Activated naive CD4-positive, alpha-beta T cell treated with anti-CD3 and anti-CD28 coated beads for 36 hours (primary cell): ENCODE measurements at places on chromosomes 4 and X.

DNA sequence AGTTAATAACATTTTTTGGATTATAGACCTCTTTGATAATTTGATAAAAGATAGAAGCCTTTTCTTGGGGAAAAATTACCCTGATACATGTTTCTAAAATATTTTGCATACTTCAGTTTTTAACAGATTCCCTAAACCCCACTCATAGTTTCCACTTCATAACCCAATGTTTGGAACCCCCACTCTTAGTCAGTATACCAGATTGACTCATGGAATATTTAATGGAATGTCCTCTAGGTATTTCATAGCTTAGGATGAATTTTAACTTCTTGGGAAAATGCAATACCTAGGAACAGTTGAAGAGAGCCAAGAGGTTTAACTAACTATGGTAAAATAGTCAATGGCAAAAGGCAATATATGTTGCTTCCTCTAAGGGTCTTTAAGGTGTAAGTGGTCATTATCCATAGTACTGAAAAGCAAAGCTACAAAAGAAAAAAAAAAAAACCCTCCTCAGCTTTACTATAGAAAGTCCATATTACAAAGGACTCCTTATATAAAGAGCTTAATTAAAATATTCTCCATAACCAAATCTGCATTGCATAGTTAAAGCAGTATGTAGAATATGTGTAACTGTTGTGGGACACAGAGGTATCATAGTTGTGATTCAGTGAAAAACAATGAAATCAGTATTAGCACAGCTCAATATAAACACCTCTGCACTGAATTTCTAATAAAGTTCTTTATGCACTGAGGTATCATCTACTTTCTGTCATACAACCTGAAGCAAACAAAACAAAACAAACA, 159.9 kb downstream of the PCDH7 start:
- H3K27me3 ChIP-seq, result no peaks in the 10 kb centered on the region
- H3K4me3 ChIP-seq, result no peak overlapping the region
- no peak for DNase-seq

GRCh38 chr4:177275999-177276398, 33.7 kb upstream of the NEIL3 start:
- no peak overlapping the region for H3K4me3 ChIP-seq
- H3K27me3 ChIP-seq, result no peaks in the 10 kb centered on the region
- no peaks in the 10 kb centered on the region for H3K36me3 ChIP-seq
- DNase-seq, result no peak
- H3K27ac ChIP-seq, result no peak overlapping the region
- H3K4me1 ChIP-seq, result no peaks in the 10 kb centered on the region

DNA sequence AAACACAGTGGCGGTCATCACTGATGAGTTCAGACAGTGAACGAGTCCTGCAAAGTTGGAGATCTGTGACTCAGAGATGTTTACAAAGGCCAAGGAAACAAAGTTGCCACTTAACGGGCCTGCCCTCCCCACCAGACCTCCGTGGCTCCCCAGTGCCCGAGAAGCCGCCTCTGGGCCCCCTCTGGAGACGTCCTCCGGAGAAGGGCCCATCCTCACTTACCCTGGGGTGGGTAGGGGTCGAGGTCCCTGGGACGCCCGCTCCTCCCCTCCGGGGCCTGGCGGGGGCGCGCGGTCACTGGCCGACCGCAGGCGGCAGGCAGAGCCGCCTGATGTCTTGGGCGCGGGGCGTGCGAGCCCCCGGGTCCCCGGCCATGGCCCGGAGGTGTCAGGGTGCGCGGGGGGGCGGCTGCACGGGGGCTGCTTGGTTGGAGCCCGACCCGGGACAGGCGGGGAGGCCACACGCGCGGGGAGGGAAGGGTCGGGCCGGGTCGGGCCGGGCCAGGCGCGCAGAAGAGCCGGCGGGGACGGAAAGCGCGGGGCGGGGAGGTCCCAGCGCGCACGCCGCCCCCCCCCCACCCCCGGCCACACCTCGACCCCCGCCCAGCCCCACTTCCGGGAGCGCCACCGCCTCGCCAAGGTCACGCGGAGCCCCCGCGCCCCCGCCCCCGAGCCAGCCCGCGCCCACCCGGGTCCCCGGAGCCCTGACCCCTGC, 529 bp downstream of the DHRSX start:
- peaks cover 26% of the 10 kb centered on the region for H3K4me1 ChIP-seq
- H3K27ac ChIP-seq, result peak overlapping the region; percentile 59
- peak overlapping the region; percentile 76 for H3K4me3 ChIP-seq
- H3K27me3 ChIP-seq, result no peaks in the 10 kb centered on the region
- DNase-seq, result peak; percentile 22
- peaks cover 4% of the 10 kb centered on the region for H3K36me3 ChIP-seq

DNA sequence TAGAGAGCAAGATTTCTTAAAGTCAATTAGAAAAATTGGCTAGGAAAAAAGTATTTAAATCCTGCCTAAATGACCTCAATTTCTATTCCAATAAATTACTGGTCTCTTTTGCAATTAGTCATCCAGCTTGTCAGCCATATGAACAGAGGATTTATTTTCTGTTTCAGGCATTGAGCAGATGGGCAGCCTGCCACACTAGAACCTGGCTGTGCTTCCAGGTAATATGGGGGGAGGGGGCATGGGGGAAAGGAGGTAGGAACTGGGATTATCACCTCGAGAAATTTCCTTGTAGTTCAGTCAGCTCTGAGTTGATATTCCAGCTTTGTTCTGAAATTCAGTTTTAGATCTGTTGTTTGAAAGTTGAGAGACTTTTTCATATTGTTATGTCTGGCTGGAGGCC, 206.3 kb upstream of the LCORL start:
- no peaks in the 10 kb centered on the region for H3K36me3 ChIP-seq
- H3K4me1 ChIP-seq, result no peaks in the 10 kb centered on the region
- peaks cover 20% of the 10 kb centered on the region for H3K27me3 ChIP-seq
- H3K27ac ChIP-seq, result no peak overlapping the region
- DNase-seq, result no peak

DNA sequence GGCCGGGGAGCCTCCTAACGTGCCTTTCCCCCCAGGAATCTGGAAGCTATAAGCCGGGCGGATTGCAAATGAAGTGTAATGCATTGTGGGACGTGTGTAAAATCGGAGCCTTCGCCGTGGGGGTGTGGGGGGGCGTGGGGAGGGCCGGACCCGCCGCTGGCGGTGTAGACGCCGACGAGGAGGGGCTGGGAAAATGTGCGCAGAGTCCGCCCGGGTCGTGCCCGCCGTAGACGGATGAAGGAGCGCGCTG, 1.3 kb downstream of the STOX2 start:
- peaks cover 6% of the 10 kb centered on the region for H3K4me1 ChIP-seq
- no peak overlapping the region for H3K4me3 ChIP-seq
- H3K27ac ChIP-seq, result no peak overlapping the region
- no peak for DNase-seq

GRCh38 chrX:150761176-150761818, 68.1 kb downstream of the MTMR1 start:
- peaks cover 2% of the 10 kb centered on the region for H3K36me3 ChIP-seq
- no peaks in the 10 kb centered on the region for H3K4me1 ChIP-seq
- no peak overlapping the region for H3K27ac ChIP-seq
- no peaks in the 10 kb centered on the region for H3K27me3 ChIP-seq
- no peak for DNase-seq

- no peaks in the 10 kb centered on the region for H3K27me3 ChIP-seq
- DNase-seq, result no peak
- H3K4me3 ChIP-seq, result no peak overlapping the region
- no peaks in the 10 kb centered on the region for H3K4me1 ChIP-seq
Measured at GRCh38 chr4:88857588-88857987, 160.0 kb upstream of the NAP1L5 start.

- no peak overlapping the region for H3K27ac ChIP-seq
- no peak for DNase-seq
- no peaks in the 10 kb centered on the region for H3K36me3 ChIP-seq
Measured at GRCh38 chrX:104324461-104325212, 69.9 kb upstream of the ESX1 start.

DNA sequence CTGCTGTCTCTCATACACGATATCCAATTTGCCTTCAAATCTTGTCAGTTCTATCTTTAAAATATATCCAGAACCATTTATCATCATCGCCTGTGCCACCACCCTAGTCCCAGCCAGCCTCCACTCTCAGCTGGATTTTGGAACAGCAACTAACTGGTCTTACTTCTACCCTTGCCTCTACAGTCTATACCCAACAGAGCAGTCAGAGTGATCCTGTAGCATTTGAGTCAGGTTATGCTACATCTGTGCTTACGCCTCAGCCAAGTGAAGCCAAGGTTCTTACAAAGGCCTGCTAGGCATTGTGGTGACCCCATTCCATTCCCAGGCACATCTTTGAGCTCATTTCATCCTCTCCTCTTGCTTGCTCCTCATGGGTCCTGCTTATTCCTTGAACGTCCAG, 95.7 kb upstream of the ACSL1 start:
- H3K27ac ChIP-seq, result no peak overlapping the region
- H3K4me3 ChIP-seq, result no peak overlapping the region
- H3K36me3 ChIP-seq, result no peaks in the 10 kb centered on the region
- no peak for DNase-seq

- H3K4me3 ChIP-seq, result peak overlapping the region; percentile 6
- peak overlapping the region; percentile 90 for H3K27ac ChIP-seq
- no peaks in the 10 kb centered on the region for H3K27me3 ChIP-seq
- peaks cover 56% of the 10 kb centered on the region for H3K4me1 ChIP-seq
Measured at GRCh38 chr4:2744576-2745270, 11.4 kb downstream of the TNIP2 start.

GRCh38 chr4:122508083-122508482, 51.6 kb upstream of the IL2 start:
- no peaks in the 10 kb centered on the region for H3K36me3 ChIP-seq
- no peak for DNase-seq
- H3K4me3 ChIP-seq, result peak overlapping the region; percentile 53
- H3K27me3 ChIP-seq, result no peaks in the 10 kb centered on the region
- peak overlapping the region; percentile 98 for H3K27ac ChIP-seq
- H3K4me1 ChIP-seq, result peaks cover 89% of the 10 kb centered on the region

- no peaks in the 10 kb centered on the region for H3K4me1 ChIP-seq
- DNase-seq, result no peak
- H3K27ac ChIP-seq, result no peak overlapping the region
Measured at GRCh38 chr4:110152386-110152785, 46.0 kb downstream of the ELOVL6 start.

DNA sequence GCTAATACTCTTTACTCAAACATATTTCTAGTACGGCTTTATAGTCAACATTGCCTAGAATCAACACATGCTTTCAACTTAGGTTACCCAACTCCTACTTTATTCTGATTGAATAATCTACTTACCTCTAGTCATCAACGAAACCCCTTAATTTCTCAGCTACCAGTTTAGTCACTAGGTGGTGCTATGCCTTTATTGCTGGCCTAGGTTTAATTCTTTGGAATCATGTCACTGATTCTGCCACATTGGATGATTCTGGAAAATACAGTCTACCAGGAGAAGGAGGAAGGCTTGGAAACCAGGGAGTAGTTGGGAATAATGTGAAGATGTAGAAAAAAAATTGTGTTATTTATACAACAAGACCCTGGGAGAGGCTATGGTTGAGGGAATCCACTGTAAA, 167.7 kb downstream of the DCAF12L2 start:
- DNase-seq, result no peak
- H3K36me3 ChIP-seq, result no peaks in the 10 kb centered on the region
- no peak overlapping the region for H3K4me3 ChIP-seq
- H3K27me3 ChIP-seq, result peaks cover 2% of the 10 kb centered on the region
- no peak overlapping the region for H3K27ac ChIP-seq
- H3K4me1 ChIP-seq, result no peaks in the 10 kb centered on the region

DNA sequence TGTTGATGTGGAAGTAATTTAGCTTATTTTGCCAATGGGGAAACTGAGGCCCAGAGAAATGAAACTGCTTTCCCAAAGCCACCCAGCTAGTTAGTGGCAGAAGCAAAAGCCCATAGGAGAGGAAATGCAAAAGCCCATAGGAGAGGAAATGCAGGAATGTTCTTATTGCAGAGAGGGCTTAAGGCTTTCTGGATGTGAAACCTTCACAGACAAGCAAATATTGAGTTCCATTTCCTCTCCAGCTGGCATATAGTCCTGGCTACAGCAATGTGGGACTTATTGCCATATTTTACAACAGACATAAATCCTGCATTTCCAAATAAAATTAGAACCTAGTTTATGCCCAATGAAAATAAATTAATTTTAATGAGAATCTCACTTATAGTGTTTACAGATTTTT, 69.7 kb downstream of the TMEM154 start:
- DNase-seq, result no peak
- H3K27ac ChIP-seq, result no peak overlapping the region
- H3K4me3 ChIP-seq, result no peak overlapping the region
- H3K4me1 ChIP-seq, result no peaks in the 10 kb centered on the region
- H3K36me3 ChIP-seq, result no peaks in the 10 kb centered on the region

DNA sequence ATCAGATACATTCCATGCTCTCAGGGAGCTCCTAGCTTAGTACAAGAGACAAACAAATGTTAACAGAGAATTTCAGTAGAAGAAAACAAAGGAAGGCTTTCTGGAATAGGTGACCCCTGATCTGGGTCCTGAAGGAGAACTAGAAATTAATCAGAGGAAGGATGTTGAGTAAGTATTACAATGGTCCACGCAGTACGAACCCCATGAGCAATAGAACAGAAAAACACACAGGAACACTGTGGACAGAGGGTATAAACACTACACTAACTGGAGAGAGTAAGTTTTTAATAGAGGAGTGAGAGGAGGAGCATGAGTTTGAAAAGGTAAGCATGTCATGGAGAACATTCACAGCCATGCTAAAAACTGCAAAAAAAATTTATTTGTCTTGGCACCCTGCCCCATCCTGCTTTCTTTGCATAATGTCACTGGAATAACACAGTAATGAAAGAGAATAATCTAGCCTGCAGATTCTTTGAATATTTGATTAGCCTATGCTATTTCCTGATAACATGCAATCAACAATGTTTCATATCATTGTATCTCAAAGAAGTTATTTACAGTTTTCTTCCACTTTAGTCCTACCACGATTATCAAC, 140.3 kb upstream of the ZXDB start:
- H3K27me3 ChIP-seq, result no peaks in the 10 kb centered on the region
- peaks cover 17% of the 10 kb centered on the region for H3K36me3 ChIP-seq
- no peak for DNase-seq
- H3K4me1 ChIP-seq, result no peaks in the 10 kb centered on the region
- H3K27ac ChIP-seq, result no peak overlapping the region

DNA sequence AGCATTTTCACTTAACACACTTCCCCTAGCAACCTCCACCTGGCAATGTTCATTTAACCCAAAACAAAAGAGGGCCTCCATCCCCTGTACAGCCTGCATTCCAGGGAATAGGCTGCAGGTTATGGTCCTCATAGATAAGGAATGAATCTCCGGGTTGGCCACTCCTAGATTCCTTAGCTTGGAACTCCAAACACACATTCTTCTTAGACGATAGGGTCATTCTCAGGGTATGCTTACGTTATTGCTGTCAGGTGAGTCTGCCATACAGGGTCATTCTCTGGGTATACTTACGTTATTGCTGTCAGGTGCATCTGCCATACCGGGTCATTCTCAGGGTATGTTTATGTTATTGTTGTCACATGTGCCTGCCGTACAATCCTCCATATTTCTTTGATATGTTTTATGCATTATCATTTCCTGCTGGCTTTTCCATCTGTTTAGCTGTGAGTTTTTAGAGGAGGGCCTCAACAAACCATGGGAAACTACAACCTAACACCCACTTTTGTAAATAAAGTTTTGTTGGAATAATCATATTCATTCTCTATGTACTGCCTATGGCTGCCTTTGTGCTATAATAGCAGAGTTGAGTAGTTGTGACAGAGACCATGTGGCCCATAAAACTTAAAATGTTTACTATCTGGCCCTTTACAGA, 8.2 kb upstream of the AFF1 start:
- no peak overlapping the region for H3K4me3 ChIP-seq
- no peak for DNase-seq
- H3K36me3 ChIP-seq, result peaks cover 2% of the 10 kb centered on the region
- no peak overlapping the region for H3K27ac ChIP-seq
- H3K4me1 ChIP-seq, result peaks cover 21% of the 10 kb centered on the region
